ENCODE measurements at places on chromosomes 1 and 21.

DNA sequence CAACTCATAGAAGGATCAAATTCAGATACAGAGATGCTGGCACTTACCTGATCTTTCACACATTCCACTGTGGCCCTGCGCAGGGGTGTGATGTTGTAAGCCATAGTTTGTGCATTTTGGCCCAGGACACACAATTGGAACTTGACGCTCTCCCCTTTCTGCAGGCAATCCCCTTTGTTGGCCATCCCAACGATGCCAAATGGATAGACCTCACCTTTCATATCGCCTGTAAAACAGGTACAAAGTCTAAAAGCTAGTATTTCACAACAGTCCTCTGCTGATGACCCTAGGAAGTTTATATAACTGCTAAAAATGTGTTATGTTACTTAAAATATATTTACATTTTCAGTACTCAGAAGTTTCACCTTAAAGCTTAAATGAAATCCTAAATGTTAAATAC is 3.9 kb upstream of the NRAS start:
- DNase-seq = no peak
- peaks cover 18% of the 10 kb centered on the region for H3K4me1 ChIP-seq
- peaks cover 38% of the 10 kb centered on the region for H3K36me3 ChIP-seq
- no peak overlapping the region for H3K27ac ChIP-seq
- no peaks in the 10 kb centered on the region for H3K27me3 ChIP-seq

- H3K4me3 ChIP-seq = peak overlapping the region; percentile 97
- no peak for DNase-seq
- H3K27ac ChIP-seq = peak overlapping the region; percentile 71
- peaks cover 35% of the 10 kb centered on the region for H3K4me1 ChIP-seq
- H3K27me3 ChIP-seq = peaks cover 2% of the 10 kb centered on the region
Measured at GRCh38 chr1:27602462-27603308, 1.3 kb downstream of the AHDC1 start.

- no peak overlapping the region for H3K27ac ChIP-seq
- H3K27me3 ChIP-seq = no peaks in the 10 kb centered on the region
- no peak overlapping the region for H3K4me3 ChIP-seq
- peaks cover 22% of the 10 kb centered on the region for H3K4me1 ChIP-seq
Measured at GRCh38 chr1:113046569-113046968, 26.4 kb upstream of the LRIG2 start.

GRCh38 chr21:44566403-44566802 is 7.1 kb upstream of the KRTAP10-4 start:
- no peak overlapping the region for H3K4me3 ChIP-seq
- H3K4me1 ChIP-seq = no peaks in the 10 kb centered on the region
- peaks cover 8% of the 10 kb centered on the region for H3K27me3 ChIP-seq
- no peak overlapping the region for H3K27ac ChIP-seq
- peaks cover 3% of the 10 kb centered on the region for H3K36me3 ChIP-seq
- DNase-seq = no peak

- H3K27me3 ChIP-seq = no peaks in the 10 kb centered on the region
- H3K36me3 ChIP-seq = no peaks in the 10 kb centered on the region
- DNase-seq = no peak
Measured at GRCh38 chr21:14768042-14768441, 221.9 kb upstream of the SAMSN1 start.

DNA sequence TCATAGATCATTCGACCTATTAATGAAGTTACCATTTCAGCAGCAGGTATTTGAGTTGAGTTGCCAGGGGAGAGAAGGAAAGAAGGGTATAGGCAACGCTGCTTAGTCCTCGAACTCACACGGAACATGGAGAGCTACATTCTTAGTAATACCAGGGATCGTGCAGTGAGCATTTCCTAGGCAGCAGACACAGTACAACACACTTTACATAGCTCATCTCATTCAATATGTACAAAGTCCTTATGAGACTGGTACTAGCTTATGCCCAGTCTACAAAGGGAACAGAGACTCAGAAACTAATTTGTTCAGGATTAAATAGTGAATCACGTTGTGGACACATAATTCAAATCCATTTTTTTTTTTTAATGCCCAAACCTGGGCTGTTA is 25.6 kb downstream of the IRF2BP2 start:
- H3K4me3 ChIP-seq = no peak overlapping the region
- peak overlapping the region; percentile 83 for H3K27ac ChIP-seq
- DNase-seq = no peak
- no peaks in the 10 kb centered on the region for H3K27me3 ChIP-seq
- H3K4me1 ChIP-seq = peaks cover 46% of the 10 kb centered on the region
- H3K36me3 ChIP-seq = no peaks in the 10 kb centered on the region

DNA sequence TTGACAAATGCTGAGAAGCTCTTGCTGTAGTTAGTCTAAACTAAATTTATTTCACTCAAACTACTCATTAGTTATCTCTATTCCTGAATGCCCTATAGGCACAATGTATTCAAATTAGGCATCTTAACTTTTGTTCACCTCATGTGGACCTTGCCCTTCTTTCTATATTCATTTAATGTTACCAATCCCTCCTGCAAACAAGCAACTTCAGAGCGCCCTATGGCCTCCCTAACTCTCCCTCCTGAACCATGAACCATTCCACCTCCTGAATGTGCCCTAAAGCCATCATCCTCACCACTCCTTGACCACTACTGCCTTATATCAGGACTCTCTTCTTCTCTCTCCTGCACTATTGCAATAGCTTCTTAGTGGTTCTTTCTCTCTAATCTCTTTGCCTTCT is 34.8 kb upstream of the SAMD13 start:
- no peak for DNase-seq
- no peaks in the 10 kb centered on the region for H3K27me3 ChIP-seq
- no peak overlapping the region for H3K4me3 ChIP-seq
- peaks cover 13% of the 10 kb centered on the region for H3K4me1 ChIP-seq
- H3K27ac ChIP-seq = no peak overlapping the region
- no peaks in the 10 kb centered on the region for H3K36me3 ChIP-seq

- peaks cover 14% of the 10 kb centered on the region for H3K36me3 ChIP-seq
- DNase-seq = no peak
- peaks cover 5% of the 10 kb centered on the region for H3K4me1 ChIP-seq
- H3K4me3 ChIP-seq = peak overlapping the region; percentile 47
- no peaks in the 10 kb centered on the region for H3K27me3 ChIP-seq
Measured at GRCh38 chr1:7781501-7781900, 2.6 kb upstream of the PER3 start.

- no peaks in the 10 kb centered on the region for H3K4me1 ChIP-seq
- no peaks in the 10 kb centered on the region for H3K36me3 ChIP-seq
- no peak for DNase-seq
- no peaks in the 10 kb centered on the region for H3K27me3 ChIP-seq
Measured at GRCh38 chr21:28391938-28392849, 600.5 kb downstream of the LTN1 start.

DNA sequence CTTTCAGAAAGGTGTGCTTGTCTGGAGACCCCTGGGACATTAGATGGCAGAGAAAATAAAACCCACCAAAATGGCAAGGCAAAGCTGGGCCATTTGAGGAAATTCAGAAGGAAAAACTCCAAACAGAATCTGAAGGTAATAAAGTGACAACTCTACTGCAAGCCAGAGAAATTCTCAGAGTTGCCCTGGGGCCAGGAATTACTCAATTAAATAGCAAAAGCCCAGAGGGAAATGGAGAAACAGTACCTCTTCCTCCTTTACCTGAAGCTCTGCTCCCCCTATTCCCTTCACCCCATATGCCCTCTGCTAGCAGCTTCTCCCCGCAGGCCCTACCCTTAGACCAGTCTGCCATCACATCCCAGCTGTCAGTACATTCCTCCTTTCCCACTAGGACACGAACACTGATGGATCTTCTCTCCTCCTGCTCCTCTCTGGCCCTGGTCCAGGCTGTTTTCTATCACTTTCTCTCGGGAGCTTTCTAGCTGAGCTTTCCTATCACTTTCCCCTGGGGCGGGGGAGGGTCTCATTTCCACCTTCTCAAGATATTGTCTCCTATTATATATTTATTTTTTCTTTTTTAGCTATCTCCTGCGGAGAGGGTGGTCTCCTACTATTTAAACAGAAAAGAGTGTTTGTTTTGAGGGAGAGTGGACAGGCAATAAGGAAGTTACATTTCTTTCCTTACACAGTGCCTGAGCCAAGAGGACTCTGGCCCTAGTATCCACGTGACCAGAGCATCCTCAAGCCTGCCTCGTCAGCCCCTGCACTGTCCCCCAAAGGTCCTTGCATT is 47.7 kb upstream of the RBM15 start:
- H3K4me1 ChIP-seq = peaks cover 3% of the 10 kb centered on the region
- no peak overlapping the region for H3K4me3 ChIP-seq
- H3K27ac ChIP-seq = no peak overlapping the region
- H3K36me3 ChIP-seq = no peaks in the 10 kb centered on the region

DNA sequence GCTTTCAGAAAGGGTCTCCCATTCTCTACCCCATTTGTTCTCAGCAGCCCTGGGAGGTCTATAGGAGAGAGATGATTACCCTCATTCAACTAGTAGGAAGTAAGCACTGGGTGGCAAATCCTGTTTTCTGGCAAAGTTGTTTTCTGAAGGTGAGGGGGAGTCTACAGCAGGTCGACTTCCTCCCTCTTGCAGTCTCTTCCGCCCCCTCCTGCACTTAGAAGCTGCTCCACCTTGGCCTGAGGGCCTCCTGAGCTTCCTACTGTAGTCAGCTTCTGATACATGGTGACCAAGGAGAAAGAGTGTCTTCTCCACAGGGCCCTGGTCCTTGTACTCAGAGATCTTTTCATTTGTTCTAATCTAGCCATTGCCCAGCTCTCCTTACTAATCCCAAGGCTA is 93.1 kb downstream of the RGL1 start:
- H3K4me3 ChIP-seq = no peak overlapping the region
- no peak for DNase-seq

DNA sequence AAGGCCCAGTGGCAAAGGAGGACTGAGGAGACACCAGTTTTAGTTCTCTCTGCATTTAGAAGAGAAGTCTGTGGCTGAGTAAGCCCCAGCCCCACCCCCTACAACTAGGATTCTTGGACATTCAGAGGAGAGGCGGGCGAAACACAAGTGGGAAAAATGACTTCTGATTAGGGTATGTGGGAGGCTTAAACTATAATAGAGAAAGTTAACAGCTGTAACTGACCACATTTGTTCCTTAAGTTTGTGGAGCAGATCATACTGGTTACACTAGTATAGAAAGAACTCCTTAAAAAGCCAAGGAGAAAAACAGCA is 11.2 kb upstream of the TRIM33 start:
- no peak for DNase-seq
- H3K27ac ChIP-seq = no peak overlapping the region
- no peaks in the 10 kb centered on the region for H3K27me3 ChIP-seq

- H3K4me3 ChIP-seq = no peak overlapping the region
- peaks cover 8% of the 10 kb centered on the region for H3K36me3 ChIP-seq
- no peak overlapping the region for H3K27ac ChIP-seq
- DNase-seq = no peak
Measured at GRCh38 chr1:113787663-113788062, 24.6 kb downstream of the RSBN1 start.

- H3K36me3 ChIP-seq = no peaks in the 10 kb centered on the region
- no peak overlapping the region for H3K27ac ChIP-seq
- DNase-seq = no peak
- no peak overlapping the region for H3K4me3 ChIP-seq
- H3K27me3 ChIP-seq = no peaks in the 10 kb centered on the region
- no peaks in the 10 kb centered on the region for H3K4me1 ChIP-seq
Measured at GRCh38 chr1:77438236-77438913, 156.6 kb downstream of the AK5 start.

- H3K27me3 ChIP-seq = no peaks in the 10 kb centered on the region
- no peak overlapping the region for H3K4me3 ChIP-seq
- H3K27ac ChIP-seq = no peak overlapping the region
- peaks cover 26% of the 10 kb centered on the region for H3K4me1 ChIP-seq
- DNase-seq = no peak
- H3K36me3 ChIP-seq = peaks cover 54% of the 10 kb centered on the region
Measured at GRCh38 chr1:182383037-182383661, 8.4 kb downstream of the GLUL start.
